RCC 7860 (cell line): ENCODE measurements at places on chromosomes 2 and 18.

- DNase-seq = no peak
Observed at GRCh38 chr18:60984510-60984909, 348.7 kb upstream of the CDH20 start.

DNA sequence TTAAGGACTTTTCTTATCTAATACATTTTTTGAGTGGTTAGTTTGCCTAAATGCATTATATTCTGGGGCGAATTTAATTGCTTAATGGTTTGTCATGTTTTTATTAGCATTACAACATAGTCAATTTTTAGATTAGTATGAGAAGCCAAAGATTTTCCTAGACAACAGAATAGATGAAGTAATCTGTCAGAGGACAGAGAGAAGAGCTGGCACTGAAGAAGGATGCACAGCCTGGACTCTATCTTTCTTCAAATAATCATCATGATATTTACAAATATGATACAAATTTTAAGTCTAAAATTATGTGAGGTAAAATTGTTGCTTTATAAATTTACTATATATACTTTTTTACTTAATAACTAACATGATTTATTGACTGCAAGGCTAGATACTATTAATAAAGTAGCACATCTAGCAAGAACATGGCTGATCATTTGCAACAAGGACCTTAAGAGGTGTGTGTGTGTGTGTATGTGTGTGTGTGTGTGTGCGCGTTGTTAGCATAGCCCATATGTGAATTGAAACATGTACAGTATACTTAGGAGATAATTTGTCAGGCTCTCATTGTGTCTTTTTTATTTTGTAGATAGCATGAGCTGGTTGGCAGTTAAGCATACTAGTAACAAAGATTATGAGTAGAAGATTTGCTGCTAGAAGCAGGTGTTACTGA lies 752.2 kb downstream of the DCDC2C start:
- DNase-seq = no peak

DNA sequence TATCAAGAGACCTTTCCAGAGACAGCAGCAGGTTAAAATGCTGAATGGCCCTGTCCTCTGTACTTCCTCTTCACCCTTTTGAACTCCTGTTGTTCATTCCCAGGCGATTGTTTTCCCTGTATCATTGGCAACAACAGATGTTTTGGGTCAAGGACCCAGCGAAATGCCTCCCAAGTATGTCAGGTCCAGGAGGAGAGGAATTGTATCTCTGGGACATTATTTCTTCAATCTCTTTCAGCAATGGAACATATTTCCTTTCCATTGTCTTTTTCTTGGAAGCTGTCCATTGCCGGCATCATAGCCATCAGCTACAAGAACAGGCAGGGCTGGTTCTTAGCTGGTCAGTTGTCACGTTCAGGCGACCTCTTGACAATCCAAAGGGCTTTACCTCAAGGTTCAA lies 76.2 kb downstream of the NRP2 start:
- no peak for DNase-seq

- DNase-seq = no peak
Observed at GRCh38 chr2:241906826-241907570, 37.5 kb downstream of the RTP5 start.

GRCh38 chr18:3451989-3452749 lies 2.2 kb downstream of the TGIF1 start:
- peak; percentile 49 for DNase-seq

- DNase-seq = no peak
Observed at GRCh38 chr2:14790041-14790640, 157.6 kb downstream of the LRATD1 start.

DNA sequence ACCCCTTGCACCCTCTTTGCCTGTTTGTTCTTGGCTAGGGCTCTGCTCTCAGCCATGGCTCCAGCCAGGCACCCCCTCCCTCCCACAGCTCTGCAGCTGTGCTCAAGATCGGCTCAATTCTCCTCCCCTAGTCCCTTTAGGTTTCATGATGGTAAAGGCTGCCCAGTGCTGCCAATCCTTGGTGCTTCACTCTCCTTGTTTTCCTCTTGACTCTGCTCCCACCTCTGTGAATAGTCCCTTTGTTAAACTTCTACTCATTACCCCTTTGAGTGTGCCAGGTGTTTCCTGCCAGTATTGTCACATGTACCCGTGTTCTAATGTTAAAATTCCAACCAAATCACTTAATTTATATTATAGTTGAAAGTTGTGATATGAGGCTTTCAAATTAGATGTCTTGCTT lies 101.0 kb upstream of the CERS6 start:
- DNase-seq = no peak

- no peak for DNase-seq
Observed at GRCh38 chr2:160790738-160791137, 297.1 kb upstream of the RBMS1 start.

- no peak for DNase-seq
Observed at GRCh38 chr2:241977557-241978300, 108.2 kb downstream of the RTP5 start.

DNA sequence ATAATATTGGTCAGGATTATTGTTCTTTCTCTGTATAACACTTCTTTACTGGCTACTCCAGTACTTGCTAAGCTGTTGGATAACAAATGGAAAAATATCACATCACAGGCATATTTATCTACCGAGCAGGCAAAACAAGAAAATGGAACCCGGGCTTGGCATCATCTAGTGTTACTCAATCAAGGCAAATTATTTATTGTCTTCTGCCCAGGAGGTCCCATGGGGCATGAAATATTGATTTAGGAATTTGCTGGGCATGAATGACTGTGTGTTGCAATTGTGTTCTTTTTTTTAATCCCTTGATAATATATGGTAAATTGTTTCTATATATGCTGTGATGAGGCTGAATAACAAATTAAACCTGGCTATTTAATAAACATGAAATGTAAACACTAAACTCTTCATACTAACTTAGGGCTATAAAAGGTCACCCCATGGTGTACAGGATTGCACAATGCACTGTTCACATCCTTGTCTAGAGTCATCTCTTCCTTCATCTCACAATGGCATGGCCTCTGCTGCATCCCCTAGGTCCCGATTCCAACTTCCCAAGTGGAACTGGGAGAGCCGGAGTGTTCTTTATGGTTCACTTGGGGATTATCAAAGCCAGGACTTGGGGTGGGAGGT lies 2.2 kb upstream of the PARD3B start:
- no peak for DNase-seq

GRCh38 chr2:32498306-32498705 lies 129.5 kb upstream of the TTC27 start:
- DNase-seq = no peak

GRCh38 chr18:8049147-8049546 lies 482.0 kb downstream of the PTPRM start:
- DNase-seq = no peak

DNA sequence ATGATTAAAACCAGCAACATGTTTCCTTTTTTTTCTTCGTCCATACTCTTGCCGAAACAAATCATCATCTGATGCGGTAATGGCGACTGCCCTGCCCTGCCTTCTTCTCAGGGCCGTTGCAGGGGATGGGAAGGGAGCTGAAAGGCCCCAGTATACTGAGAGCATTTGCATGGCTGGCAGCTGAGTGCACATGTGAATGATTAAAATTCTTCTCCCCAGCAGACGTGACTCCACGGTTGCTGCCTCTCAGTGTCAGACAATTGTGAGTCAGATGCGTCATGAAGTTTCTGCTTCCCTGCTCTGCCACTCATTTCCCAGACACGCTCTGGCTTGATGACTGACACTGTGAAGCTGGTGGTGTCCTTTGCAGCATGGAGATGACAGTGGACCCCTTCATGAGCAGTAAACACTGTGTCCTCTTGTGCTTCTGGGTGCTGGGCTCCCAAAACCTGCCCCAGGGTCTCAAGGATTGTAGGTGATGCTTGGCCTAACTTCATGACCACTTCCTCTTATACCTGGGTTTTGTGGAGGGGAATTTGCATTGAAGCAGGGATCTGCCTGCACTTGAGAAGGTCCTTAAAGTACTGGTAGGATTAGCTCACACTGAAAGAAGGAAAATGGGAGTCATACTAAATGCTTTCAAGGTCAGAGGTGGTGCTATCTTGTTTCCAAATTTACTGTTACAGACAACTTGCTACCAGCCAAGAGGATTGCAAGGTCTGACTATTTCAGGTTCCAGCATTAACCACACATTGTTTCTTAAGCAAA lies 222.5 kb upstream of the COPS8 start:
- peak; percentile 94 for DNase-seq

DNA sequence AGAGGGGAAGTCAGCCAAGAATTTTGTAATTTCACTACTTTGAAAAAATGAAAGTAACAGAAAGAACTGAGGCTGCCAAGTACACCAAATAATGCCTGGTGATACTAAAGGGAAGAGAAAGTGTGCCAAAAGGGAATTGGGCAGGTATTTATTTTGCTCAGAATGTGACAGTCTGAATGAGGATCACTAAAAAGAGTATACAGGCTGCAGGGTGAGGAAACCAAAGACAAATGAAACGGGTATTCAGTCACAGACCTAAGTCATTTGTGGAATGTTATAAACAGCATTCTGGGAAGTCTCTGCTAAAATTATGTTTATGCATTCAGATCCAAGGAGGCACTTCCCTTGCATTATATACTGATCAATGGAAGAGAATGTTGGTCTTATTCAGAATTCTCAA lies 418.6 kb upstream of the SLC39A10 start:
- no peak for DNase-seq

GRCh38 chr2:154447727-154448418 lies 250.6 kb upstream of the KCNJ3 start:
- DNase-seq = no peak

DNA sequence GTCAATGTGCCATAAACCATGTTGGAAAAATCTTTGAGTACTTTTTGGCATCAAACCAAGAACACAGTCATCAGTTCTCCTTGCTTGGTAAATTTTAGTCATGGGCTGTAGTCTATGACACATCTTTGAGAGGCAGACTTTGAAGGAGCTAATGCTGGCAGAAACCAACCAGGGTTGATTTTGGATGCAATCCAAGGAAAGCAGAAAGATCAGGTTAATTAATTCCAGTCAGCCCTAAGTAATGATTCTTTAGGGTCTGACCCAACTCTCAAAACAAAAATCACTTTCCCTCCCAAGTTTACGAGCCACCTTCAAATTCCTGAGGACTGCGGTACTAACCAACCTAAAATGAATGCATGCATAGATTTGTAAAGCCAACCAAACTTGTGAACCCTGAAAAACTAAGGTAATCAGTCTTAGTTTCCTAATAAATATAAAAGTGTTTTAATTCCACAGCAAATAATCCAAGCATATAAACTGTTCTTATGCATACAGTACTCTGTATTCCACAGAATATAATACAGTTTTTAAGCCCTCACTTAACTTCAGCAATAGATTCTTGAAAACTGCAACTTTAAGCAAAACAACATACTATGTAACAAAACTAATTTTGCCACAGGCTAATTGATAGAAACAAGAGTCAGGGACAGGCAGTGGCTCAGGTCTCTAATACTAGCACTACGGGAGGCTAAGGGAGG lies 22.0 kb downstream of the AP1S3 start:
- peak; percentile 98 for DNase-seq

DNA sequence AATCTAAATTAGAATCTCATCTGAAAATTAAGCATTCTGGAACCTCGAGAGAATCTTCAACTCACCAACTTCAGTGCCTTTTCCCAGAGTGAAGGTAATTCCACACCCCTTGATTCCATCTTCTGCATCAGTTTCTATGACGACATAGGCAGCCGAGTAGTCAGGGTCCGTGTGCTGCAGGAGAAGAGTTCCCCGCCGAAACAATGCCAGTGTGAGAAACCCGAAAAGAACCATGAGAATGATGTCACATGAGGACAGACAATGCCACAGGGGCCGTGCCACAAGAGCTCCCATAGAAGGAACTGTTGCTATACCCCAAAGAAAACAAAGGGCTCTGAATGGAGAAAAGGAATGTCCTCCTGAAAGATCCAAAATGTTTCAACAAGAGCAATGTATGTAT lies 6.0 kb downstream of the ENOSF1 start:
- no peak for DNase-seq

- DNase-seq = no peak
Observed at GRCh38 chr2:105746177-105747080, 1.7 kb downstream of the NCK2 start.

GRCh38 chr2:164600763-164601162 lies 20.5 kb downstream of the GRB14 start:
- DNase-seq = no peak

- no peak for DNase-seq
Observed at GRCh38 chr2:41109744-41110143, 657.9 kb upstream of the SLC8A1 start.

GRCh38 chr2:229470781-229471180 lies 199.7 kb upstream of the PID1 start:
- DNase-seq = no peak

DNA sequence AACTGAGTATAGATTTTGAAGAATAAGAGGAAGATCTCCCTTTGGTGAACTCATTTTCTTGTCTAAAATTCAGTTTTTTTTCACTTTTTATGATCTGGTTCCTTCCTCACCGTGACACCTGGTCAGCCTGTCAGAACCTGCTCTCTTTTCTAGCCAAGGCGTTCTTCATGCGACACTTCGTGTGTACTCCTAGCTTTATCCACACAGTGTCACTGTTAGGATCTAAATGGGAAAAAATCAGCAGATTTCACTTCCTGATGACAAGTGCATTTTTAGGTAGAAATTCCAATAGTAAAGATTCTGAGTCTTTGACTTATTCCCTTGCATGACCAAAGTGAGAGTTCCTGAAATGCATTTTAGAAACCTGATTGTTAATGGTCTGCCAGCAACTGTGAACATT lies 89.8 kb downstream of the KLHL14 start:
- DNase-seq = no peak

DNA sequence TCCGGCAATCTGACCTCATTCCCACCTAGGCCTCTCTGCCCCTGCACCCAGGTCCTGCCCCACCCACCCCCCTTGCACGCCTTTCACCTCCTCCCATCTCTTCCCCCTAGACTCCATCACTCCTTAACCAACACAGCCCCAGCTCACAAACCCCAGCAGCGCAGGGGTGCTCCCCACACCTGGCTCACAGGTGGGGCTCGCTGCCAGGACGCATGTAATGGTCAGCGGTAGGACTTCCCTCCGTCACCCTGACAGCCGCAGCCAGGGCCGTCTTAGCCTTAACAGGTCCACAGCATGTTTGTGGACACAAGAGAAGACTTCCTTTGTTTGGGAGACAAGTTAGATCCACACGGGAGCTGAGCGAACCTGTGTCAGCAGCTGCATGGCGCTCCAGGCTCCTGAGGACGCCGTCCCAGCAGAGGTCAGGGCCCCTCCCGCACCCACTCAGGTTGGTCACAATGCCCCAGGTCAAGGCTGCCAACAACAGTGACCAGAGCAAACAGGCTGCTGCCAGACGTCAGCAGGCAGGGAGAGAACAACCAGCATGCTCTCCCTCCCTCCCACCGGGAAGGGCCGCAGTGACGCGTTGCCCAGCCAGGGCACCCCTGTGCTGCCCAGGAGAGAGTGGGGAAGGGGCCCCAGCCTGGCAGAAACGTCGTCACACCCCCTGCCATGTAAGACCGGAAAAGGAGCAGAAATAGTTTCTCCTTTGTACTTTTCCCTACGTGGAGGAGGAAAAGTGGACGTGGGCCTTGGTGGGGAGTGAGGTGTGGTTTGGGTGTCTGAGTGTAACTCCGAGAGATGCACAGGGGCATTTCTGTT lies 68.0 kb downstream of the PXDN start:
- no peak for DNase-seq

GRCh38 chr2:73910873-73911547 lies 15.7 kb upstream of the DGUOK start:
- no peak for DNase-seq

GRCh38 chr2:19747310-19748072 lies 154.3 kb downstream of the TTC32 start:
- no peak for DNase-seq

GRCh38 chr2:11073251-11073650 lies 82.0 kb upstream of the SLC66A3 start:
- DNase-seq = no peak

- DNase-seq = no peak
Observed at GRCh38 chr18:26312199-26312598, 86.0 kb downstream of the TAF4B start.

- DNase-seq = no peak
Observed at GRCh38 chr18:37869051-37869450, 303.5 kb upstream of the CELF4 start.
